GM12892 (cell line): ENCODE measurements at places on chromosomes 4 and X.

- DNase-seq, result peak; percentile 19
Measured at GRCh38 chr4:174283507-174284471, at the start of the genes CEP44 and FBXO8. TSS of gene CEP44 (plus strand) at chr4:174283911. CDS start at chr4:174299122, 15,211 bp downstream. TSS of gene FBXO8 (minus strand) at chr4:174283667. CDS start at chr4:174263092, 20,575 bp downstream.

DNA sequence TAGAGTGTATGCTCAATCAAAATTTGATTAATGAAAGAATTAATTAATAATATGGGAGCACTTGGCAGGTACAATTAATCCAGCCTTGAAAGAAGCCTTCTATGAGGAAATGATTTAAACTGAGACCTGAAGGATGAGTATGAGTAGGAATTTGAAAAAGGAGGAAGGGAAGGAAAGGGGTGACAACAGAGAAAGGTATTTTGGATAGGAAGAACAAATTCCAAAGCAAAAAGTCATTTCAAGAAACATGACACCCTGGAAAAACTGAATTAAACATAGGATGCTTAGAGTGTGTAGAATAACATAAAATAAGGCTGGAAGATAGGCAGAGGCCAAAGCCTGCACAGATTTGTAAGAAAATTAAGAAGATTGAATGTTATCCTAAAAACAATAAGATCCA lies 29.6 kb downstream of the PHOX2B start:
- DNase-seq, result no peak

GRCh38 chr4:6549890-6550620 lies 24.9 kb upstream of the MAN2B2 start:
- DNase-seq, result no peak

- no peak for DNase-seq
Measured at GRCh38 chr4:48187813-48188212, 53.8 kb upstream of the TXK start.

DNA sequence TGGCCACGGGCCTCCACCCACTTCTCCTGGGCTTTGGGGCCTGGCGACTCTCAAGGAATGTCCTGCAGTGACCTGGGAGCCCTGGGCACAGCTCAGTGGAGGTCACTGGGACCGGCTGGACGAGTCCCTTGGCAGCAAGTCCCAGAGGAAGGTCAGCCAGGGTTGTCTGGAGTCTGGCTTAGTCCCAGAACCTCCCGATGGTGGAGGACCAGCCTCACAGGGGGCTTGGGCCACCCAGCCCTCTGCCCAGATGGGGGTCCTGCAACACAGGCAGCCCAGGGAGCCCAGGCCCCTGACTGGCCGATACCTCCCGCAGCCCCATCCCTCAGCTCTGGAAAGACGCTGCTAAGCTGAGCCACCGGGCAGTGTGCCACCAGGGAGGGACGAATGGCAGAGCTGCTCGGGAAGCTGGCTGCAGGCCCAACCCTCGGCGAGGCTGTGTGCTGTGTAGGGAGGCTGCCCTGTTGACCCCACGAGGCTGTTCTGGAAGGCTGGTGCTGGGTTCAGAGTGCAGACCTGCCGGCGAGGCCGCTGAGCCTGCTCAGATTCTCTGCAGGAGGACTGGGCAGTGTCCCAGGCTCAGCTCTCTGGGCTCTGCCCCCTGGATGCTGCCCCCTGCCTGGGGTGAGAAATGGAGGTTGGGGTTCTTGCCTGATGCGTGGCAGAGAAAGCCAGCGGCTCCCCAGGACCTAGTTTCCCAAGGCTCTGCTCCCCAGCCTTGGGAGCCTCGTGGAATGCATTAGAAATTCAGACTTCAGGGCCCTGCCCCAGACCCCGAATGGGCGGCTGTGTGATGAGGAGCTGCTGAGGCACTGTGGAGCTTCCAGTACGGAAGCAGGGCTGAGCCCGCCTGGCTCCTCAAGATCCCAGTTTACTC lies 61.7 kb downstream of the ADRA2C start:
- no peak for DNase-seq

GRCh38 chrX:28133763-28134162 lies 152.5 kb upstream of the DCAF8L1 start:
- DNase-seq, result no peak

DNA sequence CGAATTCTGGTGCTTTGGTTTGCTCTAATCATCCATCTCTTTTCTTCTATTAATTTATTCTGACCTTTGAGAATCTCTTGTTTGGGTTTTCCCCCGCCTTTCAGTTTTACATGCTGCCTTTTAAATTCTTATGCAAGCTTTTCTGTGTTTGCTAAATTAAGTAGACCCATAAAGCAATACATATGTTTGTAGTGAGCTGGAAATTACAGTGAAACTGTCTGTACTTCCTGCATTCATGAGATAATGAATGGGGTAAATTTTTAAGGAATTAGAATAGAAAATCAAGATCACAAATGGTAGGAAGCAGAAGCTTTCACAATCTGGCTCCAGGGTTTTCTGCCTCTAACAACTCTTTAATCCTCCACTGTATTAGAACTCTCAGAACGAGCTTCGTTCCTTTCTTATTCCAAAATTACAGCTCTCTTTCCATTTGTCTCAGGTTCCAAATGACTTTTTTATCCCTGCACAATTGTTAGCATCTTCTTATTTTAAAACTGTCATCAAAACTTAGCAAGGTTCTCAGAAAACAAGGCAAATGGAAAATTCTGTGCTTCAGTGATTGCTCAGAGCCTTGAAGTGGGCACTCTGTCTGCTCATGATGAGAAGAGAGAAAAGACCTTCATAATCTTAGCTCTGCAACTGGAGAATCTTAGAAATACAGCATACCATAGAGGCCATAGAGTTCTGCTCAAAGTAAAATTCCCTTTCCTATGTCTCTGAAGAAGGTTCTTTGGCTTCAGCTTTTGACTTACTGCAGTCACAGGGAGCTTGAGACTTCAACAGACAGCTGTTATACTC lies 108.2 kb downstream of the EGF start:
- DNase-seq, result no peak

DNA sequence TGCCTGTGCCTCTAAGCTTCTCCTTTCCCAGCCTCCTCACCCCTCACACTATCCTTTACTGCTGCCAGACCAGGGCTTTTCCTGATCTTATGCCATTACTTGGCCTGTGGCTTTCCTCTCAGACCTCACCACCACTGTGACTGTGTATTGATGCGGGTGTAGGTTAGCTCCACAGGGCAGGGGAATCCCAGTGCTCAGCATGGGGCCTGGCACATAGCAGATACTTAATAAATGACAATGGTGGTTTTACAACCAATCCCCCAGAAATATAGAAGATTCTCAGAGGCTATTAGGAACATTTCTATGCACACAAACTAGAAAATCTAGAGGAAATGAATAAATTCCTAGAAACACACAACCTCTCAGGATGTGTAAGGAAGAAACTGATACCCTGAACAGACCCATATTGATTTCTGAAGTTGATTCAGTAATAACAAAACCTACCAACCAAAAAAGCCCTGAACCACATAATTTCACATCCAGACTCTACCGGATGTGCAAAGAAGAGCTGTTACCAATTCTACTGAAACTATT lies 129.6 kb upstream of the QRFPR start:
- no peak for DNase-seq

GRCh38 chr4:27088491-27088890 lies 227.8 kb downstream of the STIM2 start:
- DNase-seq, result no peak

DNA sequence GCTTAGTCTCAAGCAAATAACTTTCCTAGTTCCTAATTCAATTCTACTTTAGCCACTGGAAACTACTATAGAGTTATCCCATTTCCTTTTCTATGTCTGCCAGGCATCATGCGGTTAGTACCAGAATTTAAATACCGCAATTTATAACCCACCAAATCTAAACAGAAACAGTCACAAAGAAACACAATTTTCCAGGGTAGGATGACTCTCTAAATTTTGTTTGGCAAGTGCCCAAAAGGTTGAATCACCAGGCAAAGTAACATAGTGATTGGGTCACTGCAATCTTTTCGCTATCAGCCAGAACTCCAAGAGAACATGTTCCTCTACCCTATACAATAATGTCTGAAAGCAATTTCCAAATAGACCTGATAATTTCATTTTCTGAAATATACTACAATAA lies 240.2 kb upstream of the GRIA3 start:
- DNase-seq, result no peak

DNA sequence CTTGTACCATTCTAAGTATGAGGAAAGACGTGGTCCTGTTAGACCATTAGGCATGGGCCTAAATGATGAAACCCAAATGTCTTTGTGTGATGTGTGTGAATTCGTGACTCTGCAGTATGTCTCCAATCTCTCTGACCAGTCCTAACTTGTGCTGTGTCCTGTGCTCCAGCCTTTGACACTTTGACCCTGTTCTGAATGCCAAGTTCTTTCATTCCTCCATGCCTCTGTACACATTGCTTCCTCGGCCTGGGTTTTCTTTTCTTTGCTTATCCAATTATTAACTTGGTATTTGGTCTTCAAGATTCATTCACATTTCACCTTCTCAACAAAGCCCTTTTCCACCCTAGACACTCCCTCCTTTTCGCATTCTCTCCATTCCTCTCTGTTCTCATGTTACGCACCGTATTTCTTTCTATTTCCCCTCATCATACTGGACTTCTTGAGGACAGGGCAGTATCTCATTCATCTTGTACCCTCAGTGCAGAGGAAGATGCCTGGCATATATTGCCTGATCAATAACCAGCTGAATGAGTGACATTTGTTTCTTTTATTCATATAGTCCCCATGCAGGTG lies 138.7 kb downstream of the F11 start:
- no peak for DNase-seq

DNA sequence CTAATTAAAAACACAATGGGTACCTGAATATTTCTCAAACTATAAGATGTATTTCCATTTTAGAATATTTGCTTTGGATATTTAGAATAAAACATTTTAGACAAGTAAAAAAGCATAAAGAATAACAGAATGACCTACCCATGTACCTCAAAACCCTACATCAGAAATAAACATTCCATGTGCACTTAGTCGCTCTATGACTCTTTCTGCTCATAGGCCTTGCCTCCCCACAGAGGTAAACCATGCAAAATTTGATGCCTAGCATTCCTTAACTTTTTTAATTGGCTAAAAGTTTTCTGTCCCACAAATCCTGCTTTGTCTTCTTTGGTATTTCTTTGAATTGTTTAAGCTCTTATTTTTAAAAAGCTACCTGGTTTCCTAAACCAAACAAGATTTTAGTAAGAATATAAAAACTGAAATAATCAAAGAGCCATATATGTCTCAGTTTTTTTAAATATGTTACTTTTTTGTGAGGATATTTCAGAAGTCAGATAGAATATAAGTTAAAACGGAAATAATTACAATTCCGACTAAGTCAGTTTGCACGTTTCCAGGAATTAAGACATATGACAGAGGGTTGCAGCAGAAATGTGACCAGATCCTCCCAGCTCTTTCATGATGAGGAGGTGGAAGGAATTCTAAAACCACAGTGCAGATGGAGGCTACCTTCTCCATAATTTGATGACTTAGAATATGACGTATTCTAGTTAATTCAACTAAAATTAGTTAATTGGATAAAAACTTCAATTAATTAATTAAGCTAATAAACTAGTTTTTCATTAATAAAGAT lies 102.5 kb downstream of the FIP1L1 start:
- DNase-seq, result no peak

DNA sequence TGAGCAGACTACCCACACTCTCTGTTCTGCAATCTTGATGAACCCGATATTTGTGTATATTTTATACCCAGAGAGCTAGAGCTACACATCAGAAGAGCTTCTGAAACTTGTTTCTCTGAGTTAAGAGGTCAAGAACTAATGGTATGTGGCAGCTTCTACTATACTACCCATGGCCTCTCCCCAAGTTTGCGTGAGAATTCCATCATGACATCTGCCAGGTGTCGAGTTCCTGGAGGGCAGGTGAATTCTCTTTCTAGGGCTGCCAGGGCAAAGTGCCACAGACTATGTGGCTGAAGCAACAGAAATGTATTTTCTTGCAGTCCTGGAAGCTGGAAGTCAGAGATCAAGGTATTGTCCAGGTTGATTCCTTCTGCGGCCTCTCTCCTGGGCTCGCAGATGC lies 4.4 kb downstream of the SORCS2 start:
- DNase-seq, result no peak

DNA sequence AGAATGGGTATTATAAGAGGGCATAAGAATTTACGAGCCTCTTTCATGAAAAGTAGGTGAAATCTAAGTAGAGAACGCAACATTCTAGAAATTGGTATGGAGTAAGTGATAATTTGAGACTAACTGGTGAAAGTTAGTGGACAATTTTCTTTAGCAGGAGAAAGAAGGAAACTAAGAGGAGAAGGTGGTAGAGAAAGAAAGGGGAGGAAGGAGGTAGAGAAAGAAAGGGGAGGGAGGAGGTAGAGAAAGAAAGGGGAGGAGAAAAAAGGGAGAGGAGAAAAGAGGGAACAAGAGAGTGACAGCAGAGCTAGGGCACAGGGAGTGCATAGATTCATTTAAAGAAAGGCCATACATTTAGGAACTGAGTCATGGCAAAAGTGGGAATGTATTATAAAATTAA lies 94.1 kb downstream of the RNF150 start:
- DNase-seq, result no peak

GRCh38 chr4:160810941-160811340 lies 1352.9 kb downstream of the FSTL5 start:
- DNase-seq, result no peak

DNA sequence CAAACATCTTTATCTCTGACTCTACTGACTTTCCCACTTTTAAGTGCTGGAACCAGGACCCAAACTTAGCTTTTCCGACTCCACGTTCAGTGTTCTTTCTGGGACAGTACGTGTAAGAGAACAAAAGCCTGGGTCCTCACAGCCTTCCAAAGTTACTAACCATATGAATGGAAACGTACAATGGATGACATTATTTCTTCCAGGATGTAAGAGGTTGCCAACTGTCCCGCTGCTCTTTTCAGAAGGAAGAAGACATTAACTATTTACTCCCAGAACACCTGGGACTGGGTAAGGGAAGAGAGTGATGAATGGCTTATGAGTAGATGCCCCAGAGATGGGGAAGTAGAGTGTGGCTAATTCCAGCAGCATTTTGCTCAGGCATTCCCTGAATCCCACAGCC lies 114.7 kb downstream of the TRAPPC11 start:
- DNase-seq, result no peak

DNA sequence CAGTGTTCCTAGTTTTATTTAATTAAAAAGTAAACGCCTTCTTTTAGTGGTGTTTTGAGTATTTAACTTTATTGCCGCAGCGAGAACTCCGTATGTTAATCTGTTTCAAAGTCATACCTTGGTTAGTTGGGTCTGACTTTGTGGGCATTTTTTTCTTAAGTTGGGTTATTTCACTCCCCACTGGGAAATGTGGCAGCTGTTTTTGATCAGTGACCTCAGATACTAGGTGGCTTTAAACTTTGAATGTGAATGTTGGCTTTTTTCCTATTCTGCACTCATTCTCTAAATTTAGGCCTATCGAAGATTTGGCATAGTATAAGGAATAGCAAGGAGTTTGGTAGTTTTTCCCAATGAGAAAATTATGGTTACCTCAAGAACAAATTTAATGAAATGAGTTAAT lies 85.9 kb downstream of the FIP1L1 start:
- DNase-seq, result no peak

GRCh38 chrX:23515028-23515427 lies 152.3 kb upstream of the PRDX4 start:
- no peak for DNase-seq

GRCh38 chr4:110636171-110636679 lies 13.3 kb upstream of the PITX2 start:
- DNase-seq, result no peak

DNA sequence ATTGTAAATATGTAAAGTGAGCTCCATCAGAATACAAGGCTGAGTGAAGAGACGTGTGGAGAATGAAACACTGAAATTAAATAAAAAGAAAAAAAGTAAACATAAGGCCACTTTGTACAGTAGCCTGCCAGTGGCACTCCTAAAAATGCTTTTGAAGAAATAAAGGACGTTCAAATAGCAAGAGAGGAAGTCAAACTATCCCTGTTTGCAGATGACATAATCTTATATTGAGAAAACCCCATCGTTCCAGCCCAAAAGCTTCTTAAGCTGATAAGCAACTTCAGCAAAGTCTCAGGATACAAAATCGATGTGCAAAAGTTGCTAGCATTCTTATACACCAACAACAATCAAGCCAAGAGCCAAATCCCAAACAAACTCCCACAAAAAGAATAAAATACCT lies 24.2 kb downstream of the RASSF6 start:
- DNase-seq, result no peak
